WTC11 (cell line): ENCODE measurements at places on chromosomes 7 and 10.

- no peaks in the 10 kb centered on the region for H3K27me3 ChIP-seq
- H3K27ac ChIP-seq = no peak overlapping the region
- peaks cover 3% of the 10 kb centered on the region for H3K4me1 ChIP-seq
- H3K4me3 ChIP-seq = no peak overlapping the region
- no peak for DNase-seq
Observed at GRCh38 chr7:80410081-80410480, 101.8 kb downstream of the GNAT3 start.

- no peak overlapping the region; the same call in 1 of the 2 replicates for H3K27ac ChIP-seq
- H3K27me3 ChIP-seq = no peaks in the 10 kb centered on the region
- DNase-seq = no peak
- H3K4me3 ChIP-seq = no peak overlapping the region
- H3K4me1 ChIP-seq = peaks cover 25% of the 10 kb centered on the region
Observed at GRCh38 chr10:34116220-34116641, 698.9 kb downstream of the PARD3 start.

GRCh38 chr7:35258125-35258867 lies 4.4 kb upstream of the TBX20 start:
- peaks cover 99% of the 10 kb centered on the region for H3K27me3 ChIP-seq
- H3K4me3 ChIP-seq = peak overlapping the region; percentile 78
- H3K36me3 ChIP-seq = no peaks in the 10 kb centered on the region
- peaks cover 60% of the 10 kb centered on the region for H3K4me1 ChIP-seq
- DNase-seq = peak; percentile 30

DNA sequence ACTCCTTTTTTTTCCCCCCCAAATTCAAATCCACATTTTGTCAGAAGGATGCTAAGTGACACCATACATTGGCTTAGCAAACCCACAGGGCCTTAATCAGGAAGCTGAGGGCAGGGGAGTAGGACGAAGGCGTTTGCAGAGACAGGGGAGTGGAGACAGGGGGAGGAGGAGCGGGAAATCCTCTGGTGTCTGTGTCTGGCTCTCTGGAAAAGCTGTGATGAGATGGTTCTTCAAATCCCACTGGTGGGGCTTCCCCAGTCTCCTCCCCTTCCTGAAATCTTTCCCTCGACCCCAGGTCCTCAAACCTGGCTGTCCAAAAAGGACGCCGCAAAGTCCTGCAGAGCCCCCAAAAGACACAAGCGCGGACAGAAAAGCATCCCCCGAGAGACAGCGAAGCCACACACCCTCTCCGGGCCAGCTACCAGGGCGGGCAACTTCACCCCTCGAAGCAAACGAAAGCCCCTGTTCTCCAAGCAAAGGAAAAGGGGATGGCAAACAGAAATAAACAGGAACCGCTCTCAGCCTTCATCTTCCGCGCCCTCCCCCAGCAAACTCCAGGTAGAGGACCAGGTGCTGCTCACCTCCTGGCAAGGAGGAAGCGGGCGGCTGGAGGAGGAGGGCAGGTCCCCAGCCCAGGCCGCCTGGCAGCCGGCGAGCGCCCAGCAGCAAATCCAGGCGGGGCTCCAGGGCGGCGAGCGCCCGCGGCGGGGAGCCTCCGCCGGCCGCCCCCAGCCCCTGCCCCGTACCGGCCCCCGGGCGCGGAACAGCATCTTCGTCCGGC lies 520 bp downstream of the ELAPOR2 start:
- no peak overlapping the region for H3K27ac ChIP-seq
- peaks cover 23% of the 10 kb centered on the region for H3K27me3 ChIP-seq
- peak; percentile 48 for DNase-seq
- peaks cover 13% of the 10 kb centered on the region for H3K4me1 ChIP-seq
- no peaks in the 10 kb centered on the region for H3K36me3 ChIP-seq
- peak overlapping the region; percentile 77 for H3K4me3 ChIP-seq

- H3K4me1 ChIP-seq = peaks cover 7% of the 10 kb centered on the region; the same call in 1 of the 2 replicates
- no peaks in the 10 kb centered on the region for H3K27me3 ChIP-seq
- no peak overlapping the region for H3K27ac ChIP-seq
- peak; percentile 20 for DNase-seq
- peaks cover 4% of the 10 kb centered on the region; the same call in 1 of the 2 replicates for H3K36me3 ChIP-seq
Observed at GRCh38 chr7:38716397-38716796, 85.2 kb upstream of the AMPH start.

DNA sequence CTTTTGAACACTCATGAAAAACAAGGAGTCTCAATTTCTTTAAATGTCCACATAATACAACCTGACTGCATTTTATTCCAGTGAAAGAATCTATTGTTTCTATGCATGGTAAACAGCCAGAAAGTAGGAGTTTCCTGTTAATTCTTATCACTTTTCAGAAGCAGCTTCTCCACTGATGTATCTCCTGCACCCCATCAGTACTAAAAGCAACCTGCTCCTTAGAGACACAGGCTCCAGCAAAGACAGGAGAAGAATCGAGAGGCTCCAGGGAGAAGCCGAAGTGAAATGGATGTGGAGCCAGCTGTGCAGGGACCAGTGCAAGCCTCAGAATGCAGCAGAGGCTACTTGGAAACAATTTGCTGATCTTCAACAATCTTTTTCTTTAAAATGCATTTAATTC lies 16.4 kb upstream of the C10orf120 start:
- no peak for DNase-seq
- H3K36me3 ChIP-seq = no peaks in the 10 kb centered on the region
- H3K4me1 ChIP-seq = peaks cover 10% of the 10 kb centered on the region
- H3K27me3 ChIP-seq = no peaks in the 10 kb centered on the region; the same call in 1 of the 2 replicates
- H3K27ac ChIP-seq = no peak overlapping the region
- no peak overlapping the region for H3K4me3 ChIP-seq

DNA sequence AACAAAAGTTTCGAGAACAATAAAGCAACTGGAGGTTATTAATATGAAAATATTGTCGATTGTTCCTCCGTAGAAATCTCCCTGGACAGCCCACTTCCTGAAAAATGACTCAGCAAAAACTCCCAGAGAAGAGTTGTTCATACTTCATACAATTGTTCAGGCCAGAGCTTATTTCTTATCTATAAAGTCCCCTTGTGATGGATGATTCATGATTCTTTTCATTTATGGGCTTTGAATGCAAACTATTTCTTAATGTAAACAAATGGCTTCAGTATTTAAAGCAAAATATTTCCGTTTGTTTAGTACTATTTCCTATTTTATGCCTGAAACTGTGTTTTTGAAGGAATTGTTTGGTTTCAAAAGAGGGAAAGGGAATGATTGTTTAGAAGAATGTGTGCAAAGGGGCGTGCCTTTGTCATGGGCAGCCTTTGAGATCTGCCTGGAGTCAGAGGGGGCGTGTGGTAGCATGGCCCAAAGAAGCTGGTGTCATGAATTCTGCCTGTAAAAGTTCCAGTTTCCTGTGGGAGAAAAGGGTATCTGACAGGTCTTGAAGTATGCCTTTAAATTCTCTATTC lies 26.2 kb upstream of the EXOC6 start:
- H3K27me3 ChIP-seq = no peaks in the 10 kb centered on the region; the same call in 1 of the 2 replicates
- H3K36me3 ChIP-seq = no peaks in the 10 kb centered on the region
- no peak for DNase-seq
- H3K4me1 ChIP-seq = peaks cover 6% of the 10 kb centered on the region

- no peak overlapping the region for H3K27ac ChIP-seq
- H3K4me3 ChIP-seq = no peak overlapping the region
- H3K27me3 ChIP-seq = peaks cover 8% of the 10 kb centered on the region
Observed at GRCh38 chr10:4121502-4122380, 336.7 kb upstream of the KLF6 start.

GRCh38 chr7:2805213-2805944 lies 38.7 kb downstream of the GNA12 start:
- H3K27ac ChIP-seq = peak overlapping the region; percentile 94
- peaks cover 89% of the 10 kb centered on the region for H3K4me1 ChIP-seq
- no peak overlapping the region for H3K4me3 ChIP-seq

- H3K4me3 ChIP-seq = no peak overlapping the region
- no peaks in the 10 kb centered on the region for H3K36me3 ChIP-seq
- H3K27me3 ChIP-seq = no peaks in the 10 kb centered on the region; the same call in 1 of the 2 replicates
- DNase-seq = no peak
- no peaks in the 10 kb centered on the region for H3K4me1 ChIP-seq
Observed at GRCh38 chr7:69367780-69368179, 230.5 kb upstream of the AUTS2 start.
